ENCODE measurements at places on chromosomes 11 and 22. TPM values are rescaled to one million over a fixed set of nuclear protein-coding genes. Genes with fewer than 3 reads are reported as not detected.
A peak's percentile ranks its signal among the peaks of the same experiment; 100 is the strongest.

Gene OR5M3
- total RNA-seq, result not detected

Gene UCP3
- total RNA-seq, result 4.8 TPM

Gene MRGPRX4
- total RNA-seq, result not detected

Gene SOX6
- total RNA-seq, result not detected

Gene HSPB2
- total RNA-seq, result not detected

- H3K4me1 ChIP-seq, result peaks cover 29% of the 10 kb centered on the region
- H3K36me3 ChIP-seq, result peaks cover 20% of the 10 kb centered on the region
- DNase-seq, result peak; percentile 22
- H3K27ac ChIP-seq, result peak overlapping the region; percentile 32
- H3K27me3 ChIP-seq, result no peaks in the 10 kb centered on the region
Measured at GRCh38 chr11:61963016-61963281, 4.5 kb downstream of the FTH1 start.

DNA sequence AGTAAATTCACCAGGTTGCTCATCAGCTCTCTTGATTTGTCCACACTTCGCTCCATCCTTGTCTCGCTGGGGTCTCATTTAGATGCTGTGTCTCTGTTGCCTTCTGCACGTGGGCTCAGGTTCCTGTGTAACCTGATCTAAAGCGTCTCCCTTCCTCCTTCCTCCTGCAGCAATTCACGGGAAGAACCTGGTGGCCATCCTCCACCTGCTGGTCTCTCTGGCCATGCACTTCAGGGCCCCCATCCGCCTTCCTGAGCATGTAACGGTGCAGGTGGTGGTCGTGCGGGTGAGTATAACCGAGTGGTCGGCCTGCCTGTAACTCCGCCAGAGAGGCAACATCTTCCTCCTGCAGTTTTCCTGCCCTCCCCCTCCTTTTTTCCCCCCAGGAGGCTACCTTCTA, 48.0 kb upstream of the PARVG start:
- H3K36me3 ChIP-seq, result peaks cover 6% of the 10 kb centered on the region
- no peak overlapping the region for H3K27ac ChIP-seq

- H3K27ac ChIP-seq, result no peak overlapping the region
- H3K27me3 ChIP-seq, result no peaks in the 10 kb centered on the region
- no peak for DNase-seq
- no peaks in the 10 kb centered on the region for H3K4me1 ChIP-seq
- H3K4me3 ChIP-seq, result no peak overlapping the region
Measured at GRCh38 chr11:26753723-26754504, 32.1 kb upstream of the SLC5A12 start.

DNA sequence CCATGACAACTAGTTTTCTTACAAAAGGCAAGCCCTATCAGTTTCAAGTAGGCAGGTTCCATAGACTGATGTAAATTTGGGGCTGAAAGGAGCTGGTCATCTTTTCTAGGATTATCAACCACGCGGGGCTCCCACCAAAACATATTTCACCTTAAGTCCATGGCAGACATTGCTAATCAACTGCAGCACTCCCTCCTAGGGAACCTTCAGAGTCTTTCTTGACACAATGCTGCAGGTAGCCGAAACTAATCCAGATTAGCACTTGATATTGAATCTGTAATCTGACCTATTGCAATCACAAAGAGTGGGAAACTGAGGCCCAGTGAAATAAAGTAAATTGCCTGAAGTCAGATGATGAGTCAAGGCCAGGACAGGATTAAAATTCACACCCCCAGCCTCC, 32.5 kb downstream of the MN1 start:
- no peaks in the 10 kb centered on the region for H3K4me1 ChIP-seq
- H3K36me3 ChIP-seq, result no peaks in the 10 kb centered on the region
- H3K4me3 ChIP-seq, result no peak overlapping the region
- no peak for DNase-seq
- no peak overlapping the region for H3K27ac ChIP-seq
- H3K27me3 ChIP-seq, result no peaks in the 10 kb centered on the region

- DNase-seq, result no peak
- no peak overlapping the region for H3K4me3 ChIP-seq
- no peaks in the 10 kb centered on the region for H3K4me1 ChIP-seq
- H3K27ac ChIP-seq, result no peak overlapping the region
- no peaks in the 10 kb centered on the region for H3K27me3 ChIP-seq
- no peaks in the 10 kb centered on the region for H3K36me3 ChIP-seq
Measured at GRCh38 chr11:34512840-34513681, 533 bp downstream of the ELF5 start.

Measured in CD4-positive, alpha-beta memory T cell (primary cell).